Activated T-cell treated with anti-CD3 and anti-CD28 coated beads, Interleukin-2, amount 50 U/mL, for 1 hour (primary cell): ENCODE measurements at places on chromosomes 6 and 20.

DNA sequence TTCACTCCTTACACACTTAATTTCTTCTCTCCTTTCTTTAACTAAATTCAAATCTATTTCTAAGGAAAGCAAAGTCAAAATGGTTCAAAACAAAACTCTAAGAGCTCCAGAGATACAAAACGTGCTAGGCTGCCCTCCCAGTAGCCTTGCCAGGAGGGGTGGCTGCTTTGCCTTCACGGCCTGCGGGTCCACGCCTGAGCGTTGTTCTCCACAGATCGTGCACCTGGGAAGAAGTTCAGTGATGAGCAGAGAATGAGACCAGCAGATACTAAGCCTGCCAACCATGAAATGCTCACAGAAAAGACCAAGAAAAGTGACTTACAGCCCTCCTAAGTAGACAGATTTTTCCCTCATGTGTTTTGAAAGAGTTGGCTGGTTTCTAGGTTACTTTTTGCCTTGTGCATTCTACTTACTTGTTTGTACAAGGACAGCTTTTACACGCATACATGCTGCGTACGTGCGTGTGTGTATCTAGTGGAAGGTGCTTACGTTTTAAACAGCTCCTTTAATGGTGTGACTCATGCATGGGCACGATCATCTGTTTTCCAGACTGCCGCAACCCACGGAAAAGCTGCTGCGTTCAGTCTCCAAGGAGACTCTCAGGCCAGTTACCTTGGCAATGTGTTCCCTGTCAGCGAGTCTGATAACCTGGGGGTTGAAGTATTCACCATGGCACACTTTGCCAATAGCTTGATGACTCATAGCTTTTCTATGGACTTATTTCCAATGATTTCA is 32.4 kb upstream of the PBOV1 start:
- no peak for DNase-seq

- DNase-seq: no peak
Observed at GRCh38 chr20:57611586-57612311, 8.5 kb downstream of the ZBP1 start.

DNA sequence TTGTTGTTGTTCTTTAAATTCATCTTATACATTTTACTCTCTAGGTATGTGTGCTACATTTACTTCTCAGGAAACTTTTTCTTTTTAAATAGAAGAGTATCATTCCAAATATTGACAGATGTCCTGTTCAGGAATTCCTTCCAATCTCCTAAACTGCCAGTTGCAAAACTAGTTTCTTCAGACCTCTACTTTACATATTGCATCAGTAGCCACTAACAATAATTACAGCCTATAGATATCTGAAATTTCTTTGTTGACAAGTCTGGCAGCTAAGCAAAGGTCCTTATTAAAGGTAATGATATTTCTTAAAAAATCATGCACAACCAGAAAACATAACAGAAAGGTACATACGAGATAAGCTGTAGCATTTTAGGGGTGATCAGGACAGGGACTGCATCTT is 4.5 kb downstream of the ECHDC1 start:
- DNase-seq: no peak

- no peak for DNase-seq
Observed at GRCh38 chr20:61799394-61799923, 266.2 kb downstream of the TAF4 start.

GRCh38 chr6:43496370-43497128 is 13.6 kb downstream of the LRRC73 start:
- DNase-seq: no peak

- DNase-seq: no peak
Observed at GRCh38 chr6:164753517-164753916, 555.9 kb downstream of the C6orf118 start.

- no peak for DNase-seq
Observed at GRCh38 chr20:60223174-60223573, 265.0 kb downstream of the CDH26 start.

GRCh38 chr6:144158133-144158532 is 7.8 kb downstream of the STX11 start:
- no peak for DNase-seq

GRCh38 chr20:6311841-6312655 is 189.2 kb upstream of the FERMT1 start:
- DNase-seq: no peak

GRCh38 chr6:45880159-45880558 is 135.5 kb downstream of the CLIC5 start:
- DNase-seq: no peak

- DNase-seq: no peak
Observed at GRCh38 chr6:161833099-161833860, 559.4 kb upstream of the AGPAT4 start.
